ENCODE measurements at places on chromosomes 4 and X.

DNA sequence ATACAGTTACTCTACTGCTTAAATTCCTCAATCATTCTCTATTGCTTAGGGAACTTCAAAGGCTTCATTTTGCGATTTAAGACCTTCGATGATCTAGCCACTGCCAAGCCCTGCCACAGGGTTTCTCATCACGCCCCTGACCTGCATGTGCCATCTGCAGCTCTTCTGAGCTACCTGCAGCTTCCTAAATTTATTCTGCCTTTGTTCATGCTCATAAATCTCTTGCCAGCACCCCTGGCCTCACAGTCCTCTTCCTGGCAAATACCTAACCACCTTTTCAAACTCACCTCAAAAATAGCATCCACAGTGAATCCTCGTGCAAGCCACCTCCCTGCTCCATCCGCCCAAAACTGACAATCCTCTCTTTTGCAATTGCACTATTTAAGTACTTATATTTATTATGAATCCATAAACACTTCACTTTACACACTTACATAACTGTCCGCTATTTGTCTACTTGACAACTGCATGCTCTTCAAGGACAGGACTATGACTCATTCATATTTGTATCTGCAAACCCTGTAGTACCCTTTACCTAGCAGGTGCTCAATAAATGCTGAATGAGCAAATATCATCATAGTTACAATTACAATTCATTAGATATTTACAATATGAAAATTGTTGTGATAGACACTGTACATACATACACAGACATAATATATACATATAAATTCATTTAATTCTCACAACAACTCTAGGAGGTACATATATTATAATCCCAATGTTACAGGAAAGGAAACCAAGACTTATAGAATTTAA lies 280.0 kb upstream of the RASGEF1B start:
- DNase-seq, result no peak

- DNase-seq, result no peak
Measured at GRCh38 chr4:141768954-141769353, 132.6 kb downstream of the IL15 start.

GRCh38 chr4:94680176-94680862 lies 77.4 kb upstream of the BMPR1B start:
- DNase-seq, result no peak

DNA sequence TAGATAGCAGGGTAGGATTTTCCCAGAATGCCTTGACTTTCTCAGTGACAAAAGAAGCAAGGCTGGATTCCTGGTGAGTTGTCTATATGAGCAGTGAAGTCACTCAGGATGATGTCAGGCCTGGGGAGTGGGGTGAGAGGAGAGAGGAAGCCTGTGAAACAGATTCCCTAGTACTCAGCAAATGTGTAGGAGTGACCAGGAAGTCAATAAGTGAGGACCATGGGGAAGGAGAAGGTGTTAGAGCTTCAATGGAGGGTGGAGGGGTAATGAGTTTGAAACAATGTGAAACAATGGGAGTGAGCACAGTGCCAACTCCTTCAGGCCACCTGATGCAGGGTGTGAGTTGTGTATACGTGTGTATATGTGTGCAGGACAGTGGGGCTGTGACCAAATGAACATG lies 2.4 kb upstream of the SLC9A6 start:
- DNase-seq, result no peak

DNA sequence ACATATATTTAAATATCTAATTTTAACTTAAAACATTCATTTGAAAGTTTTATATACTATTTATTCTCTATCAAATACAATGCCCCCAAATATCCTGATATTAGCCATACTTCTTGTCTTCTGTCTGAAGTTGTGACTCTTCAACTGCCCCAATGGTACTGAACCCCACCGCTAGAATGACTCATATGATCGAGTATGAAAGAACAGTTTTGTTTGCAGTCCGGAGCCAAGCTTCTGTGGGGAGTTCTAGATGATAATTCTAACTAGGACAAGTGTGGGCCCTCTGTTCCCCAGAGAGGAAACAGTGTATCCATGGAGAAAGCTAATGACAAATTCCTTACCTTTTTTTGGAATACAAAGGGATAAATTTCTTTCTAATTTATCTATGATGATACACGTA lies 24.7 kb upstream of the CT47A1 start:
- DNase-seq, result no peak

DNA sequence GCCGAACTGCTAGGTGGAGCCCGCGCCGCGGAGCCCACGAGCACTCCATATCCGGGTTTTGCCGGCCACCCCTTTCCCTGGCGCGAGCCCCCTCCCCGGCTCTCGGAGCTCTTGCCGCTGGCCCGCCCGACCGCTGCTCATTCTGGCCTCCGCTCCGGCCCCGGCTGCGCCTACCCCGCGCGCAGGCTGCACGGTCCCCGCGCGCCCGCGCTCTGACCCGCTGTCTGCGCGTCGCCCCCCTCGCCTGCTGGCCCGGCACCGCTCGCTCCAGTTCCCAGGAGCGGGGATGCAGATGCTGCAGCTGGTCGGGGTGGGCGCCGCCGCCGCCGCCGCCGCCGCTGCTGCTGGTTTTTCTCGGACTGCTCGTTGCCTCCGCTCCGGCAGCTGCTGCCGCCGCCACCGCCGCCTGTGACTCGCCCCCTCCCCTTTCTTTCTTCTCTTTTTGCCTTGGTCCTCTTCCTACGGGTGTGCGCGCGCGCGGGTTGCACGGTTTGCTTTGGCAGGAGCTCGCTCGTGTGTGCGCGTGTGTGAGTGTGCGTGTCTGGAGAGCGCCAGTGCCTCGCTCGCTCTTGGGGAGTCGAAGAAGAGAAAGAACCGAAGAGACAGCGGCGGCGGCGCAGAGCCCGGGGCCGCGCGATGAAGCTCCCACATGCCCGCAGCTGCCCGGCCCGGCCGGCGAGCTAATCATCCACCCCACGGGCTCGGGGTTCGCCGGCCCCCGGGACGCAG lies at the start of gene ADGRL3:
Gene ADGRL3, plus strand, starts transcription at position 140 of the 729 bp plus-strand sequence.
- DNase-seq, result no peak

- no peak for DNase-seq
Measured at GRCh38 chrX:139844884-139845283, 88.0 kb downstream of the ATP11C start.

DNA sequence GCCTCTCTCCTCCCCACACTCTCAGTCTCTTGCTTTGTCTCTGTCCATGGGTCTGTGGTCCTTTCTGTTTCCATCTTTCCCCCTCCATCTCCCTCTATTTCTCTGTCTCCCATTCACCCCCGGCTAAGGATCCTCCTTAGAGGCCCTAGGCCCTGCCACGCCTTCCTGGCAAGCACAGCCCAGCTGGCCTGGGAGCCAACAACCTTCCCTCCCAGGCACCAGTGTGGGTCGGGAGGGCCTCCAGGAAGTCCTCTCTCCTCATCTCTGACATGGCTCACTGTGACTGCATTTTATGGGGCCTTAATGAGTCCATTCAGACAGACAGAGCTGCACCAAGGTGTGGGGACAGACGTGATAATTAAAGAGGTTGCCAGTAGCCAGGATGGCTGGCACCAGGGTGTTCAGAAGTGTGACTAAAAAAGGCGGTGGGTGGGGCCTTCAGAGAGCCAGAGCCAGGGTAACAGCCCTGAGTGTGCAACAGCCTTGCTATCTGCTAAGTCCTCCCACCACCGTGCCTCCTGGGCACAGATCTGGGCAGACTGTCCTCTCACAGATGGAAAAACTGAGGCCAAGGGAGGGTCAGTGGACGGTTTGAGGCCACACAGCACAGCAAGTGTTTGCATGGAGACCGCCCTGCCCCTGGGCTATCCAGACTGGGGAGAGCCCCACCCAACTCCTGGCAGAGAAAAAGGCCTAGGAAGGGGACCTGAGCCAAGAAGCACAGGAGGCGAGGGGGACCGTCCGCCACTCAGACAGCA lies 31.5 kb downstream of the BLOC1S4 start:
- DNase-seq, result no peak

- no peak for DNase-seq
Measured at GRCh38 chr4:159235779-159236368, 133.0 kb downstream of the RAPGEF2 start.

DNA sequence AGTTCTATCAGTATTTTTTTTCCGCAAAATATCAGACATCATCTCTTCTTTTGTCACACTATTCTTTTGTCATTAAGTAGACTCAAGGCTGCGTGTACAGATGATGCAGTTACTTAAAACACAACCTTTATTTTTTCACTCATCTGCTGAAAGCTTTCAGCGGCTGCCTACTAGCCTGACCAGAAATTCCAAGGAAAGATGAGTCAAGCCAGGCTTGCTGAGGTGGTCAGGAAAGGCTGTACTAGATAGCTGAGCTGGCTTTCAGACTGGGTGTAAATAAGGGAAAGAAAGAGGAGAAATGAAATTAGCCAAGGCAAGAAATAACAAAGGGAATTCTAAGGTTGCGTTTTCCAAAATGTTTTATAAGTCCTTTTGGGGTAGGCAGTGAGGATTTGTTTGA lies 17.9 kb downstream of the STK26 start:
- DNase-seq, result no peak

DNA sequence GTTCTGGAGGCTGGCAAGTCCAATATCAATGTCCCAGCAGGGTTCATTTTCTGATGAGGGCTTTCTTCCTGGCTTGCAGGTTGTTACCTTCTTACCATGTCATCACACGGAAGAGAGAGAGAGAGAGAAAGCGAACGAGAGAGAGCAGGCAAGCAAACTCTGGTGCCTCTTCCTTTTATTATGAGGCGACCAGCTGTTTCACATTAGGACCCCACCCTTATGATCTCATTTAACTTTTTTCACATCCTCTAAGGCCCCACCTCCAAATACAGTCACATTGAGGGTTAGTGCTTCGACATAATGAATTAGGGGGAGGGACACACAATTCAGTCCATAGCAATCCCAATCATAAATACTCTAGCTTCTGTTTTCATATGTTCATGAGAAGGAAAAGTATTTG lies 10.6 kb upstream of the GPR174 start:
- peak; percentile 32 for DNase-seq

DNA sequence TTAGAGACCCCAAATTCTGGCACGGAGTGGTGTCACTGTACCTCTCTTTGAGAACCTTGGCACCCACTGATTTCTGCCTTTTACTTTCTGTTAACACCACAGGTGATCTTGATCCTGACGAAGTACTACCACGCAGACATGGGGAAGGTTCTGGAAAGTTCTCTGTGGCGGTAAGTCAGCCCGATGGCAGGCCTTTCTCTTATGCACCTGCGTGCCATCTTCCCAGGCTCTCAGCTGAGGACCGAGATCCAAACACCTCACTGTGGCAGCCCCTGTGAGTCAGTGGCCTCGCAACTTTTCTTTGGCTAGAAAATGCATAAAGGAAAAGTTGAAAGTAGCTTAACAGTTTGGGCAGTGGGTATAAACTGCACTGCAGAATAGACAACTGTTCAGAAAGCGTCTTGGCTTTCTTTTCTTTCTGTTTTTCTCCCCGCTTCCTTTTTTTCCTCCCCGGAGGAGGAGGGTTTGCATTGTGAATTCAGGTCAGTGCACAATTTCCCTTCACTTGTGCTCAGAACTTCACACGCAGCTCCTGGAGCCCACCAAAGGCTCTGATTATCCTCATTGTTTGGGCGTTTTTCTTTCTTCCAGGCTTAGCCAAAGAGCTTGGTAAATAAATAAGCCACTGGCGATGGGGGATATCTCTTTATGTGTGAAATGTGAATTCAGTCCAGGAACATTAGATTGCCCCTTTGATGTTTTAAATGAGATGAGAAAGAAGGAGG lies 38.4 kb downstream of the PSAPL1 start:
- DNase-seq, result no peak

GRCh38 chrX:40371376-40371775 lies 209.4 kb upstream of the ATP6AP2 start:
- DNase-seq, result no peak

GRCh38 chr4:24260133-24260715 lies 324.1 kb downstream of the DHX15 start:
- DNase-seq, result no peak

DNA sequence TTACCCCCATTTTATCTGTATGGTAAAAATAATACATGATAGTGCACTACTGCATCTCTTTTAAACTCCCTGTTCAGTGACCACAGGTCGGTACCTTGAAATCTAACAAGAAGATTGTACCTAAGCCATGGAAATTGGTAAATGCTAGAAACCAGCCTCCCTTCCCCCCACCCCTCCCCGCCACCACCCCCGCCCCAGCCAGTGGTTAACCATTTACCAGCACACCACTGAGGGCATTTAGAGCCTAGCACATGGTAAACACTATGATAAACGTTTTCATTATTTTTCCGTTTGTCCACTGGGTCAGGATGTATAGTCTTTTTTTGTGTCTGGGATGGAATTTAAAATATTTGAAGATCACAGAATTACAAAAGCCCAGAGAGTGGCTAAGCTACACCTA lies 703 bp upstream of the FTSJ1 start:
- DNase-seq, result no peak

DNA sequence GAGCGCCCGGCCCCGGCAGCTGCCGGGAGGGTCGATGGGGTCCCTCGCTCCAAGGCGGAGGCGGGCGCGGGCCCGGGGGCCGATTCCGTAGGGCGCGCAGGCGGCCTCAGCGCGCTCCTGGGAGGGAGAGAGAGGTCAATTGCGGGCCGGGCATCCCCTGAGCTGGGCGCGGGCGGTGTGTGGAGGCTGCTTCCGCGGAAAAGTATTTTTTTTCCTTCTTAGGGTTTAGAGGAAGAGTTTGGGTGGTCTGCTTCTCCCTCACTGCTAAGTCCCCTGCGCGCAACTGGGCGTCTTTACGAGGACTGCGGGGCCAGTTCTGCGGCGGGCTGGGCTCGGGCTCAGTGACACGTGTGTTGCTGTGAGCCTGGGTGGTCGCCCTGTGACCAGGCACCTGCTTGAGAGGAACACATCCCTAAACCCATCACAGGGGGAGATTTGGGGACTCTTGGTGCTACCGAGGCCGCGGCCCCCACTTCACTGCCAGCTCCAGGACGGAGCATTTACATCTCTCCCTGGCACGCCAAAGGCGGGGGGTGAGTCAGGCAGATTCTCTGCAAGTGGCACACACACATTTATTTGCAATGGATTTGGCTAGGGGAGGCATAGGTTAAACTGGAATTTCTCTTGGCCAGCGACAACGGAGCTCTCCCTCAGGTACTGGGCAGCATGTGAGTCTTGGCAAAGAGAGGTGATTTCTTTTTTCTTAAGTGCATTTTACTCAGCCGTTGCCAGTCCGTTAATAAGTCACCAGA lies 151.2 kb upstream of the SLC4A4 start:
- DNase-seq, result peak; percentile 8

- no peak for DNase-seq
Measured at GRCh38 chr4:187840814-187841213, 154.8 kb upstream of the ZFP42 start.

GRCh38 chr4:71188156-71188640 lies 150.6 kb upstream of the SLC4A4 start:
- DNase-seq, result no peak

DNA sequence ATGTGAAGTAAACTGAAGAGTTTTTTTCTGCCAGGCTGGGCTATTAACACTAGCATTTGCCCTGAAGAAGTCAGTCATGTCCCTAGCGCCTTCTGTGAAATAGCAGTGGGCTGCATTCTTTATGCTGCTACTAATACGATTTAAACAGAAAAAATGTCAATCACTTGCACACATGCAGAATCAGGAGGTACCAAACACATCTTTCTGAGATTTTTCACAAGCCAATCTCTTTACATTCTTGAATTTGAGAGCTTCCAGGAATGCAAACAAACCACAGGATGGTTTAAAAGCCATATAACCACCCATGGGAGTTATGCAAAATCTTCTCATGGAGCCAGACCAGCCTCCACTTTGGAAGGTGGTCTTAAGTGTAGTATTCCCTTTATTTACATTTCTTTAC lies 220.1 kb downstream of the IQCM start:
- no peak for DNase-seq

- DNase-seq, result no peak
Measured at GRCh38 chrX:34839451-34839850, 103.1 kb upstream of the FAM47B start.
